ENCODE measurements at places on chromosomes 6 and 20. TPM values are rescaled to one million over a fixed set of nuclear protein-coding genes. Genes with fewer than 3 reads are reported as not detected.

Gene AVP
- not detected for total RNA-seq

Gene TRERF1
- total RNA-seq = 7.2 TPM

Gene HMGCLL1
- total RNA-seq = not detected

Gene TLDC2
- total RNA-seq = not detected

Gene SCGN
- total RNA-seq = not detected

Gene PLG
- not detected for total RNA-seq

Gene PPP1R14C
- total RNA-seq = 1.9 TPM

Gene CPXM1
- total RNA-seq = 3.5 TPM

Gene SAMD10
- 0.87 TPM for total RNA-seq

Gene ZBP1
- total RNA-seq = not detected

Gene RNF39
- not detected for total RNA-seq

Gene TRDN
- not detected for total RNA-seq

Gene DSP
- 0.33 TPM for total RNA-seq

Gene HLA-DRA
- total RNA-seq = not detected

Gene DEFB113
- not detected for total RNA-seq

Gene OPN5
- total RNA-seq = not detected

Gene ZGPAT
- total RNA-seq = 31.4 TPM

Gene C2
- total RNA-seq = 2.0 TPM

Gene ADGB
- not detected for total RNA-seq

Gene FABP7
- not detected for total RNA-seq

Gene TUBB2B
- 0.89 TPM for total RNA-seq

Gene RBBP8NL
- not detected for total RNA-seq

Gene EPB41L1
- total RNA-seq = 24.7 TPM

Gene RSPH9
- total RNA-seq = 1.2 TPM

Measured in uterine smooth muscle cell (primary cell).